ENCODE measurements at places on chromosomes 1 and 21. TPM values are rescaled to one million over a fixed set of nuclear protein-coding genes. Genes with fewer than 3 reads are reported as not detected.
A peak's percentile ranks its signal among the peaks of the same experiment; 100 is the strongest.

- peak; percentile 49 for DNase-seq
Observed at GRCh38 chr1:54326543-54327385, 79.4 kb downstream of the SSBP3 start.

CAMK1G gene
- total RNA-seq = not detected

PSMG1 gene
- total RNA-seq = 134 TPM

DNA sequence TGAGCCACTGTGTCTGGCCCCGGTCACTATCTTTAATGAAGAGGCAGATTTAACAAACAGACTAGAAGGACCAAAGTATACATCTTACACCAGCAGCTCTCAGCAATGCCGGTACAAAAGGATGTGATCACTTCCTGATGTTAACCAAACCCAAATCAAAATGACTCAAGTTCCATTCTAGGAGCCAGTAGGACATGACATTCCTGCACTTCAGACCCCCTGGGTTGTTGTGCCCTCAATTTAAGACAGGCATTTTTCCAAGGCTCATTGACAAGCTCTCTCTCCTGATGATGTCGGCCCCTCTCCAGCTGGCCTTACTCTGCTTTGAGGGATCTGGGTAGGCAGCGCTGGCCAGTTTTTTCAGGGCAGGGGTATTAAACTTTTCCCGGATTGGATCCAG is 35.1 kb downstream of the YARS1 start:
- no peak for DNase-seq

- no peak for DNase-seq
Observed at GRCh38 chr1:235984041-235984825, 80.7 kb downstream of the NID1 start.

DNA sequence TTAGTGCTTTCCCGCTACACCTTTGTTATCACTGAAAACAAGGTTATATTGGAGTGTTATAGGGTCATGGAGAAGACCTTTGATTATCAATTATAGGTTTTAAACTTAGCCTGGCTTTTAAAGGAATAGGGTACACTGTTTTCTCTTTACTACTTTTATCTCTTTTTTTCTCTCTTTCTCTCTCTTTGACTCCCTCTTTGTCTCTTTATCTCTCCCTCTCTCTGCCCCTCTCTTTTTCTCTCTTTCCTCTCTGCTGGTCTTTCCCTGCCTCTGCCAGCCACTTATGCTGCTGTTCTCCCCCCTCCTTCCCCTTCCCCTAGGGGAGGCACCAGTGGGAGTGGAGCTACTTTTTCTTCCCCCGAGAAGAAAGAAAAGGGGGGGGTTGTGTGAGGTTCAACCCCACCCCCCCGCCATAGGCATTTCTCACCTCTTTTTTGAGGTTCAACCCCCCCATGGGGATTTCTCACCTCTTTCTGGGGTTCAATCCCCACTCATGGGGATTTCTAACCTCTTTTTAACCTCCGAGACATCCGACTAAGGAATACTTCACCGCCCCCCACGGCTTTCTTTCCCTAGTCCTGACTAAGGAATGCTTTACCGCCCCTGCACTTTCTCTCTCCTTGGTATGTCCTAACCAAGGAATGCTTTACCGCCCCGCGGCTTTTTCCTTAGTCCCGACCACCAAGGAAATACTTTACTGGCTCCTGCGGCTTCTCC is 17.2 kb upstream of the ZBTB8B start:
- DNase-seq = peak; percentile 27

CYP4A11 gene
- not detected for total RNA-seq

TEKT2 gene
- total RNA-seq = 0.15 TPM

DNA sequence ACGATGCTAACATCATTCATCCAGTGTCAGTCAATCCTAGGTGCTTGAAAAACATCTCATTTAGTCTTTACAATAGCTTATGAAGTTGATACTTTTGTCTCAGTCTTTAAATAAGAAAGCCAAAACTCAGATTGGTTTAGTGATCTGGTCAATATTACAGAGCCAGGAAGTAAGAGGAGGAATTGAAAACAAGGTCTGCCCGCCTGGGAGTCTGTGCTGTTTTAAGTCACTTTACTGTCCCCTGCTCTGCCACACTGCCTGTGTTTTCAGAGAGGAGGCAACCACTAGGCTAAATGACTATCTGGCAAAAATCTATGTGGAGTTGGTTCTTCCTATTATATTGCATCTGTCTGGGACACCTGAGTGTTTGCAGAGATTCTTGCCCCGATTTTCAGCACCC is 62.3 kb downstream of the ST6GALNAC3 start:
- no peak for DNase-seq

GRCh38 chr1:151831605-151832004 is at the start of gene RORC:
RORC (minus strand) TSS chr1:151831802; CDS start chr1:151831764, 38 bp downstream.
- no peak for DNase-seq

GRCh38 chr1:67552336-67552759 is 122.1 kb upstream of the SERBP1 start:
- no peak for DNase-seq
